ENCODE measurements at places on chromosomes 6 and 20. TPM values are rescaled to one million over a fixed set of nuclear protein-coding genes. Genes with fewer than 3 reads are reported as not detected.

BTBD9 gene
- polyA plus RNA-seq: 2.9 TPM

FAM162B gene
- polyA plus RNA-seq: 1.9 TPM

NMBR gene
- polyA plus RNA-seq: 0.07 TPM

OR2J3 gene
- 0.05 TPM for polyA plus RNA-seq

NHLRC1 gene
- polyA plus RNA-seq: 2.4 TPM

ME1 gene
- 8.1 TPM for polyA plus RNA-seq

CD24 gene
- 71.5 TPM for polyA plus RNA-seq

SLC22A16 gene
- 1.0 TPM for polyA plus RNA-seq

PAQR8 gene
- polyA plus RNA-seq: 11.3 TPM

ADGRF5 gene
- 5.0 TPM for polyA plus RNA-seq

TCF15 gene
- 0.62 TPM for polyA plus RNA-seq

MEP1A gene
- 0.71 TPM for polyA plus RNA-seq

NOX3 gene
- not detected for polyA plus RNA-seq

PLTP gene
- 182 TPM for polyA plus RNA-seq

GABRR2 gene
- 0.78 TPM for polyA plus RNA-seq

SOBP gene
- 4.2 TPM for polyA plus RNA-seq

MRPL18 gene
- polyA plus RNA-seq: 85.9 TPM

RFX6 gene
- 0.05 TPM for polyA plus RNA-seq

CALHM5 gene
- 0.62 TPM for polyA plus RNA-seq

DLK2 gene
- polyA plus RNA-seq: 10.0 TPM

TMEM151B gene
- polyA plus RNA-seq: 0.50 TPM

CABLES2 gene
- 3.5 TPM for polyA plus RNA-seq

PRPF6 gene
- polyA plus RNA-seq: 56.1 TPM

CDH26 gene
- polyA plus RNA-seq: 14.7 TPM

ADGB gene
- polyA plus RNA-seq: 0.18 TPM

KCNB1 gene
- polyA plus RNA-seq: 0.55 TPM

TPD52L2 gene
- polyA plus RNA-seq: 73.2 TPM

HDGFL1 gene
- polyA plus RNA-seq: under 0.01 TPM
